Stimulated activated CD4-positive, alpha-beta T cell treated with anti-CD3 and anti-CD28 coated beads, Interleukin-4, amount 100 ng/mL, for 48 hours (primary cell): ENCODE measurements at places on chromosomes 5 and 9.

- no peak for DNase-seq
Measured at GRCh38 chr9:6759185-6759977, 1.6 kb downstream of the KDM4C start.

GRCh38 chr5:158553195-158553961 is 546.3 kb downstream of the EBF1 start:
- no peak for DNase-seq

DNA sequence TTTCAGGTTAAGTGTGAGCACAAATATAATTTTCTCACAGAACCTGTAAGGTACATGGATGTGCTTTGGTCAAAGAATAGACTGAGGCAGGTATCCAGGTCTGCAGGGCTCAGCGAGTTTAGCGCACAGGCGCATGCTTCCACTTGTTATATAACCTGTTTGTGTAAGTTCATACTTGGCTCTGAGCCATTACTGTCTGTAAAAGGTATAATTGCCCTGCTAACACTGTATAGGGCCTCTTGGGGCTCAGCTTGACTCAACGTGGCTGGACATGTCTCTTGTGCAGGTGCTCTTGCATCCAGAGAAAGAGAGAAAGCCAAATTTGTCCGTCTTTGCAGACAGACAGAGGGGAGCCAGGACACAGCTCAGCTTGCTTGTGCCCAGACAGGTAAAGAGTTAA is 759.6 kb downstream of the MTRR start:
- DNase-seq: no peak

DNA sequence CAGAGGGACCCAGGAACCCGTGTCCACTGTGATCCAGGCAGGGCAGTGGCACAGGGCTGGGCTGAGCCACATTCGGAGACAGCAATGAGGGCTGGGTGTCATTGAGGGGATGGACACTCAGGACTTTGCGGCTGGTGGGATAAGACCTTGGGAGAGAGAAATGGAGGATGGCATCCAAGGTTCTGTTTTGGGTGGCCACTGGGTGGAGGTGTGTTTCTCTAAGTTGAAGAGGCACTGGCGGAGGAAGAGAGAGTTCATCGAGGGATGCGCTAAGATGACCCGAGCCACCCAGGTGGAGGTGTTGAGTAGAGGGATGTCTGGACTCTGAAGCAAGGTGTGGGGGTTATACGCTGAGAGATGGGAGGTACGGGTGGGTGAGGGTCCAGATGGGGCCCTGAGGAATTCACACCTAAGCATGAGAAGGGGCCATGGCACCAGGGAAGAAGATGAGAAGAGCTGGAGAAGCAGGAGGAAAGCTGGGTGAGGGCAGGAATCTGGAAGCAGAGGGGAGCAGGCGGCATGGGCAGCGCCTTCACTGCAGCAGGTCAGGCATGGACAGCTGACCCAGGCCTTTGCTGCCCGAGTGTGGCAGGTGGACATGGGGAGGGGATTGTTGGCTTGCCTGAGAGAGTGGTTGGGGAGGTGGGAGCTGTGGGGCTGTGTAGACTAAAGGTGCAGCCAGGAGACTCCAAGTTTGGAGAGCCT is 2.5 kb upstream of the SLC25A48 start:
- no peak for DNase-seq
